ENCODE measurements at places on chromosomes 7 and 10.
A peak's percentile ranks its signal among the peaks of the same experiment; 100 is the strongest.

DNA sequence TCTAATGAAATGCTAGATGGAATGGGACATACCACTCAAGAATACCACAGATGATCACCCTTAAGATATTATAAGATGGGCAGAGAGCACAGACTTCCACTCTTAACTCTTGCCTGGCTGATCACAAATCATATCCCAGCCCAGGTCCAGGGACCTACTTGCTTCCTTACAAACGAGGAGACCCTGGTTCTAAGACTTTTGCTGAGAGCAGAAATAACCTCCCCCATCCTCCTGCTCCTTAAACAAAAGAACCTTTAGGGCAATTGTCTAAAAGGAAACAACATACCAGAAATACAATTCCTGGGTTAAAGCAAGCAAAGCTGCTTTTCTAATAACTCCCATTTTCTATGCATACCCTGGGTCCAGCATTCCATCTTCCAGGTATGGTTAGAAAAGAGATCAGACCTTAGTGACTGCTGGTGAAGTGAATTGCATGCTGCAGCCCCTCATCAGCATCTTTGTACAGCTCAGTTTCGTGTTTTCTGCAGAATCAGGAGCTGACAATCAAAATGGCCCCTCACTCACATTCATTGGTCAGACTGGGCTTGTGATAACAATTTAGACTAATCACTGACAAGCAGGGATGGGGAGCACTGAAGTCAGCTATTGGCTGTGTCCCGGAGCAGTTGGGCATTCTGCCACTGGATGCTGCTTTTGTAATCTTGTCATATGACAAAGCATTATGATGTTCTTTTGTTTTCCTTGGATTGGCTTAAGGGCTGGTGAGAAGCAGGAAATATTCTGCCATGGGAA is 14.6 kb downstream of the IFIT3 start:
- no peak for DNase-seq

DNA sequence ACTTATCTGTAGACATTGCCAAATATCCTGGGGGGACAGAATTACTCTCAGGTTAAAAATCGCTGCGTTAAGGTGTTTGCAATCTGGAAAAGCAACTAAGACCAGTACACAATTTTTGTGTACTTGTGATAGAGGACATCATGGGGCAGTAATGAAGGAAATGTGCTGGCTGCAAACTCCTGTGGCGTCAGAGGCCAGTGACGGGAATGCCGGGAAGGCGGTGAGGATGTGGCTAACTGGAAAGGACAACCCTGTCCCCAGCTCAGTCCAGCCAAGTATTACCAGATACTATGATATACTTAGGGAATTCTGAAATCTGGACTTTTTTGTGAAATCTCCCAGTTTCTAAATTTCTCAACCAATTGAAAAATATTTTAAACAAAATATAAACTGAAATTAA is 103.1 kb upstream of the NANOS1 start:
- DNase-seq = no peak

DNA sequence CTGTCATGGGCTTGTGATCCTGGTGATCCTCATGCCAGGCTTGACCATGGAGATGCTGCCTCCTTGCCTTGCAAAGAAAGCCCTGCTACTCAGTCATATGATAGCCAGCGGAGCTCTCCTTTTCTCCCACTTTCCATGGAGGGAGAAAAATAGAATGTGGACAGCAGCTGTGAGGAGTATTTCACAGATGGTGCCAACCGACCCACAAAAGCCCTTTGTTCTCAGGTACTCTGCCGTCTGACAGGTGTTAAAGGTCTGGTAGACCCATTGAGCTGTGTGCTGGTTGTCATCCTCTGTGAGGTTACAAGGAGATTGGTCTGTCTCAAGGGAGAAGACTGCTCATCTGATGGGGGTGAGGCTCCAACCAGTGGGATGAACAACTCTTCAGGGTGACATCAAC is 29.5 kb upstream of the COBL start:
- DNase-seq = no peak

DNA sequence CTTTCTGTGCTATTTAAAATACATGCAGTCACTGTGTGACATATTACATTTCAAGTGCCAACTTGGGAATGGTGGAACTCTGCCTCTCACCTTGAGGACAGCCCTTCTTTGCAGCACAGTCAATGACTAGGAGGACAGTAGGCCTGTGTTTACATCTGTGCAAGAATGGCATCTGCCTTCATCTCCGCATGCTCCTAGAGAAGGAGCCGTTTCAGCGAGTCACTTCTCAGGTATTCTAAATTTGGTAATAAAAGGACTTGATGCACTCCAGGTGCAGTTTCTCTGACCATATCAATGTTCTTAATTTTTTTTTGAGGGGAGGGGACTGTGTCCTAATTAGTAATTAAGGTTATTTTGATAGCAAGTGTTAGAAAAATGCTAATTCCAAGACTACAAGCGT is 128.9 kb downstream of the SDK1 start:
- DNase-seq = no peak

DNA sequence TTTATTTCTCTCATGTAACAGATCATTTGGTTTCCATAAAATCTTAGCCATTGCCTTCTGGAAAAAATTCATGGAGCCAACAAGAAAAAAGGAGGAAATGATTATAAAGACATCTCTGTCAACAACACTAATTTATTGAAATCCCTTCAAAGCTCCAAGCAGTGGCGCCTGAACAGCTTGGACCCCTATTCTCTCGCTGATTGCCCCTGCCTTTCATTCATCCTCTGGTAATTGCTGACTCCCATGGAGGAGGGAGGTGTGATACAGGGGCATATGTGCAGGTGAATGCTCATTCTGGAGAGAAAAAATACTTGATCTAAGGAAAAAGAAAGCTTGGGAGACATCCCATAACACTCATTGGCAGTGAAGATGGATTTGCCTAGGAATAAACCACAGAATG is 345.5 kb downstream of the FGFR2 start:
- no peak for DNase-seq

- DNase-seq = no peak
Observed at GRCh38 chr10:62005281-62005680, 103.8 kb downstream of the ARID5B start.

GRCh38 chr10:50453940-50454339 is 169.8 kb downstream of the SGMS1 start:
- DNase-seq = no peak

DNA sequence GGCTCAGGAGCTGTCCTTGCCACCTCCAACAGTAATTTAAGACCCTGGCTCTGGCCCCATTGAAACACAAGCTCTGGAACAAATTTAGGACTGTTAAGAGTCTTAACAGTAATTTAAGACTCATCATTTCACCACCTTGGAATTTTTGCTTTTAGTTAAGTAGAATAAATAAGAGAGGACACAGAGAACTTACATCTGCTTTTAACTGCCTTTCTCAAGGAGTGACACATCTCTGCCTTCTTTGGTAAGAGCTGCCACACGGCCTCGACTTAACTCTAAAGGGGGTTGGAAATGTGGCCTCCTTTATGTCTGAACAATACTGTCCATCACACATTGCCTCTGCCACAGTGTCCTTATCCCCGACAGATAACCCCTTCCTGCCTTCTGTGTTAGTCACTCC is 77.9 kb downstream of the HERPUD2 start:
- DNase-seq = no peak

GRCh38 chr10:14382022-14382421 is 51.3 kb upstream of the FRMD4A start:
- DNase-seq = no peak

- no peak for DNase-seq
Observed at GRCh38 chr10:934746-935406, 3.4 kb upstream of the LARP4B start.

GRCh38 chr7:129166745-129167144 is 21.7 kb upstream of the SMO start:
- no peak for DNase-seq

GRCh38 chr10:127337801-127338200 is 141.4 kb upstream of the INSYN2A start:
- no peak for DNase-seq

DNA sequence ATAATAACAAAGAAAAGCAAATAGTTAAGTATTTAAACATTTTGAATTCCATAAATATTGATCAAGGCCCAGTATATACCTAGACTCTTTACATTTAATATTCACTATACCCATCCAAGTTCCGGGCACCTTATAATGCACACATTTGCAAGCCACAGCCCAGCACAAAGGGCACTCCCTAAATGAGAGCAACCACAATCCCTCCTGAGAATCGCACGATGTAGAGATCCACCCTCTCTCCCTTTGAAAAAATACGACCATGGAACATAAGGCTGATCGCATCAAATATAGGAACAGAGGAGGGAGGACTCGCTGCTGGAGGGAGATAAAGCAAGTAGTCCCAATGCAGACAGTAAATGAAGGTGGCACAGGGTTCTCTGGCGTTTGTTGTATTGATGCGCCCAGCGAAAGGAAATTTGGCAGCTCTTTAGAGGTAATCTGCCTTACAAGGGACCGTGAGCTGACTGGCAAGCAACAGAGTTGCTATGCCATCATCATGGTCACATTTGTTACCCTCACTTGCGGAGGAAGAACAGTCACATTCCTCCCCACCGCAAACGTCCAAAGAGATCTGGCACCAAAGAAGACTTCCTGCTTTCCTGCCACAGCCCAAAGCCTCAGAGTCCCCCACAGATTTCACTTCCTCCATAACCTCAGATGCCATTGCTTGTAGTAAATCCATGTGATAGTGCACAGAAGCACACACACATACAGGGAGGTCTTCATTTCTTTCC is 16.1 kb upstream of the TAS2R40 start:
- no peak for DNase-seq

DNA sequence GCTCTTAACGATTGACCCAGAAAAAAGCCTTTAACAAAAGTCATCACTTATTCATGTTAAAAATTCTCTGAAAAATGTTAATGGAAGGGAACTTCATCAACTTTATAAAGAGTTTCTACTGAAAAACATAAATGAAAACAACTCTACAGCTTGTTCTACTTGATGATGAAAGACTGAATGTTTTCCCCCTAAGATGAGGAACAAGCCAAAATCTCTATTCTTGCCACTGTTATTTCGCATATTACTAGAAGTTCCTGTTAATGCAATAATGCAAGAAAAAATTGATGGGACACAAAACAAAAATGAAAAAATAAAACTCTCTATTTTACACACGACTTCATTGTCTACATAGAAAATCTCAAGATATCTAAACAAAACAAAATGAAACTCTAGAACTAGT is 249.8 kb upstream of the AKR1E2 start:
- no peak for DNase-seq

- DNase-seq = peak; percentile 35
Observed at GRCh38 chr10:86520871-86521677, 518 bp downstream of the WAPL start.

- DNase-seq = no peak
Observed at GRCh38 chr7:132805766-132806165, 229.5 kb upstream of the PLXNA4 start.

GRCh38 chr7:21029006-21029405 is 242.3 kb upstream of the SP8 start:
- DNase-seq = no peak

All from hematopoietic multipotent progenitor cell treated with erythropoietin and hydrocortisone succinate and interleukin-3 and kit ligand, for 15 days (in vitro differentiated cells).